Fibroblast of pulmonary artery (primary cell): ENCODE measurements at places on chromosomes 7 and 10.

- peak; percentile 43 for DNase-seq
These were observed 5.5 kb downstream of the CPA5 start for GRCh38 chr7:130349911-130350782.

- no peak for DNase-seq
These were observed 11.2 kb upstream of the ARPC1A start for GRCh38 chr7:99314504-99314903.

GRCh38 chr7:94701555-94701973 is 45.6 kb upstream of the SGCE start:
- DNase-seq, result peak; percentile 91

GRCh38 chr10:94131885-94132284 is 138.2 kb downstream of the PLCE1 start:
- DNase-seq, result peak; percentile 27

GRCh38 chr7:148334441-148334956 is 256.1 kb upstream of the C7orf33 start:
- DNase-seq, result no peak

DNA sequence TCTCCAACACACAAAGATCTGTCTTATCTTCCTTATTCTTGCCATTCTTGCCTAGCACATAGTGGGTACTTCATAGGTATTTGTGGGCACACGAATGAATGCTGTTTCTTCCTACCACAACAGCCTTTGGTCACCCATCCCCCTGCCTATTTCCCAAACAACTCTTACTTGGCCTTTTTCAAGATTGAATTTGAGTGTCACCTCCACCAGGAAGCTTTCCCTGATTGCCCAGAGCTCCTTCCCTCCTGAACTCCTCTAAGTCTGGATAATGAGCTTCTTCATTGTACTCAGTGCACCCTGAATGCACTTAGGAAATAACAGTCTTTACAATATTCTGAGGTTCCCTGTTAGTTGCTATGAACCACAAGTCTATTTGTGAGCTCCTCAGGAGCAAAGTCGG is 11.6 kb upstream of the PDZD8 start:
- DNase-seq, result no peak

DNA sequence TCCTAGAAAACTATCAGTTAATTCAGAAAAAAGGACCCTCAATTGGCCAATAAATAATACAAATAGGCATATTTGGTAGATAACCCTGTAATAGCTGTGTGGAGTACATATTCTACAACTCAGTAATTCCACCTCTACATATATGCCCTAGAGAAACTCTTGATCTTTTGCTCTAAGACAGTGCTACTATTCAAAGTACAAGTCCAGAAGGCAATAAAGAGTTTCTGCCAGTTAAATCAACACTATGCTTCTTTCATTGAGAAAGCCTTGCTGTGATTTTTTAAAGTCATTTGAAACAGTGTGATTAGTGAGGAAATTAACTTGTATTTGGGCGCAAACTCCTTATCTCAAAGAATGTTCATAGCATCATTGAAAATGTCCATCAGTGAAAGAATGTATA is 75.6 kb downstream of the ZNRF2 start:
- no peak for DNase-seq

GRCh38 chr7:73822319-73823173 is 8.2 kb upstream of the CLDN4 start:
- DNase-seq, result peak; percentile 66

DNA sequence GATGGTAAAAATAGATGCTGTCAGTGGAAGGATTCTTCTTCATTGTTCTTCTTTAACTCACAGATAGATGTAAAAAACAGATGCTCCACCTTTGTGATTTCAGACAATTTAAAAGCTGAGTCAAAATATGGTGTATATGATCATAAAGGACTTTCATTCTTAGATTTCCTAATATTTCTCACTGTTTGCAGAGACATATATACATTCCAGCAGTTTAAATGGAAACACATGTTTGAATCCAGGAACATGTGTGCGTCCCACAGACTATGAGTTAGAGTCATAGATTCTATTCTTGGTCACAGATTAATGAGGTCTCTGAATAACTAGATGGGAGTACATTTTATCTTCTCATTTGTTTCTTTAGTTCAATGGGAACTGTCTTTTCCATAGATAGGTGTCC is 109.6 kb downstream of the BICC1 start:
- no peak for DNase-seq

GRCh38 chr10:46040004-46040403 is 6.1 kb downstream of the MSMB start:
- DNase-seq, result no peak
